NCI-H524 (cell line): ENCODE measurements at places on chromosomes 3 and 15.

DNA sequence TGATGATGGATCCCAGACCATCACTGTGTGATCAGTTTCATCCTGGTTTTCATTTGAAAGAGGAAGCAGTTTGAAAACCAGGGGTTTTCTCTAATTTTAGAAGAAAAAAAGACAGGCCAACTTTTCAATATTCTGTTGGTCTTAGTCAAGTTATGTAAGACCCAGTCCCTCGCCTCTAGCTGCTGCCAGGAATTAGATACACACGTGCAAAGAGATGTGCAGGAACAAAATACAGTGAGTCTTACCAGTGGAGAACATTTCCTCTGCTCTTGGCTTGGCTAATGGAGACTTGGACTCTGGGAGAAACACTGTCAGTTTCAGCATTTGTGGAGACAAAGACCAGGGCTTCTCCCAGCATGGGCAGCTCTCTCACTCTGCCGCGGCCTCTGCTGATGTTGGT lies 214.9 kb upstream of the C2CD4B start:
- DNase-seq, result no peak

GRCh38 chr3:185024406-185024805 lies 128.5 kb downstream of the C3orf70 start:
- no peak for DNase-seq

DNA sequence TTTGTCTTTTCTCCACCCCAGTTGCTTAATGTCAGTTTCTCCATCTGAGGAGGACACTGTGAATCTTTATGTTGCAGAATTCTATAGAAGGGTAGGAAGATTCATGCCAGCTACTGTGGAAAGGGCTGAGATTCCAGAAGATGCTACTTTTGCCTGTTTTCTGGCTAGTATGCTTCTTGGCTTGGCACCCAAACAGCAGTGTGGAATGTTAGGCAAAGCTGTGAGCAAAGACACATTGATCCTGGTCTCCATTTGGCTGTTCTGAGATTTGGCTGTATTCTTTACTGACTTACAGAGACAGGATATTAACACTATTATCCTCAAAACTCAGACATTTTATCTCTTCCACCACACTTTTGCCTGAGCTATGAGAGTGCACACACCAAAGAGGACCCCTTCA lies 39.3 kb downstream of the PDHB start:
- no peak for DNase-seq

GRCh38 chr15:26525096-26525495 lies 247.8 kb downstream of the GABRB3 start:
- no peak for DNase-seq

DNA sequence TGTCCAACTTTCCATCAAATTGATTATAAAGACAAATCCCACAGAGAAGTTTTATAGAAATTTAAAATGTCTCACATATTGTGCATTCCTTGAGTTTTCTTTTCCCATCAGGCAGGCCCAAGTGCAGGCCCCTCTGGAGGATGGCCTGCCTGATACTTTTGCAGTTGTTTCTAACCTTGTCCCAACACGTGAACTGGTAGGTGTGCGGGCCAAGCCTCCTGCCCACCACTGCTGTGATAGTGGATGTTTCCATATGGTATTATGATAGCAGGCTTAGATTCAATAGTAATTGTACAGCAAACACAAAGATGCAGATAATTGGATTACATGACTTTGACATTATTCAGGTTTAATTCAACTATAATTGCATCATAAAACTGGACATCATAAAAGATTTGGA lies 1.4 kb downstream of the P2RY12 start:
- DNase-seq, result no peak
